ENCODE measurements at places on chromosomes 3 and 15.

DNA sequence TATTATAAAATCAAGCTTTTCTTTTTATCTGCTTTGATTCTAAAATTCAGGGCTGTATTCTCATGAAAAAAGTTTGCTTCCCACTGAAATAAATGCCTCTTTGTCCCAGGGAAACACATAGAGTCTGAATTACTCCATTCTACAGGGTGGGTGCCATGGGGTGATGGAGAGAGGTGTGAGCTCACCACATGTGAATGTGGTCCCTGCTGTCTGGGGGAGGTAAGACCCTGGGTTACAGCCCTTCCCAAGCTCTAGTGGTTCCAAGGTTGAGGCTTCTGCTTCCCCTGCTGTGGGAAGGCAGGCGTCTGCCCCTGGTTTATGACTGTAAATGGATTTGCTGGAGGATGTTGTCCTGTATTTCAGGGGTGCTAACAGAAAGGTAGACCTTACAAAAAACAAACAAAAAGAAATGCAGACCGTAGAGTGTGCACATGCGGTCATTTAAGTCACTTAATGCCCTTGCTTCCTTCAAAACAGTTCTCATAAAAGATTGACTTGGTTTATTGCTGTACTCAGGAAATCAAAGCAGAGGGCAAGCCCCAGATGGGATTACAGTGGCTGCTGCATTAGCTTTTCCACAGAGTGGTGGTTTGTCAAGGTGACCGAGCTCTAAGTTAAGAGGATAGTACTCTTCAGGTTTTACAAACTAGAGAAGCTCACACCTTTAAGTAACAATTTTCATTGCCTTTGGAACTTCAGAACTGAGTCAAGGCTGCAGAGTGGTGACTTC, 49.2 kb downstream of the CTDSPL start:
- no peak for DNase-seq

- no peak for DNase-seq
Measured at GRCh38 chr3:3154879-3155610, 24.4 kb downstream of the CRBN start.

DNA sequence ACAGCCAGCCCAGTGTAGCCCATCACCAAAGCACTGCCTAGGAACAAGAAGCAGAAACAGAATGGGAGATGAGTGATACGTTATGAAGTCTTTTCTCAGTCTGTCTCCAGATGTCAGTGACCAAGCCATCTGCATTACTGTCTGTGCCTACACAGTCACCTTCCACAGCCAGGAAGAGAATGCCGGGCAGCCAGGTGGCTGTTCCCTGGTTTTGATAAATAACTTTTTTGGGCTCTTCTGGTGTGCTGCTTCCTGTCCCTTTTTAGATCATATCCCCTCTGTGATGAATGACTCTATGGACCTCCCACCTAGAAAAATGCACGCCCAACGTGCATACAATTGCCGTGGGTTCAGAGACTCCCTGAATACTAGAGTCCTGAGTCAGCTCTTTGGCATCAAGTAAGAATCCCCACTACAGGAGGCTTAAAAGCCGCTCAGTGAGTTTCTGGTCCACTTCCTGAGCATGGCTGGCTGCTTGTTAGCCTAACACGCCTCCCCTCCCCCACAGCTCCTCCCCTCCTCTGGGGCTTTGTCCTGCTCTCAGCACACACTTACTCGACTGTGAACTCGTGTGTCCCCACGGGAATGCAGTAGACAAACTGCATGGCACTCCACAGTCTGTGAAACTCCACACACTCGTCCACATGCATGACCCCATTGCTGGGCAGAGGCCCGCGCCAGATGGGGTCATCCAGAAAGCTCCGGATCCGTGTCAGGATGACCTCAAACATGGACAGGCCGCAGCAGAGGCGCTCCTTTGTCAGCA, 34.7 kb downstream of the NIPA2 start:
- no peak for DNase-seq

DNA sequence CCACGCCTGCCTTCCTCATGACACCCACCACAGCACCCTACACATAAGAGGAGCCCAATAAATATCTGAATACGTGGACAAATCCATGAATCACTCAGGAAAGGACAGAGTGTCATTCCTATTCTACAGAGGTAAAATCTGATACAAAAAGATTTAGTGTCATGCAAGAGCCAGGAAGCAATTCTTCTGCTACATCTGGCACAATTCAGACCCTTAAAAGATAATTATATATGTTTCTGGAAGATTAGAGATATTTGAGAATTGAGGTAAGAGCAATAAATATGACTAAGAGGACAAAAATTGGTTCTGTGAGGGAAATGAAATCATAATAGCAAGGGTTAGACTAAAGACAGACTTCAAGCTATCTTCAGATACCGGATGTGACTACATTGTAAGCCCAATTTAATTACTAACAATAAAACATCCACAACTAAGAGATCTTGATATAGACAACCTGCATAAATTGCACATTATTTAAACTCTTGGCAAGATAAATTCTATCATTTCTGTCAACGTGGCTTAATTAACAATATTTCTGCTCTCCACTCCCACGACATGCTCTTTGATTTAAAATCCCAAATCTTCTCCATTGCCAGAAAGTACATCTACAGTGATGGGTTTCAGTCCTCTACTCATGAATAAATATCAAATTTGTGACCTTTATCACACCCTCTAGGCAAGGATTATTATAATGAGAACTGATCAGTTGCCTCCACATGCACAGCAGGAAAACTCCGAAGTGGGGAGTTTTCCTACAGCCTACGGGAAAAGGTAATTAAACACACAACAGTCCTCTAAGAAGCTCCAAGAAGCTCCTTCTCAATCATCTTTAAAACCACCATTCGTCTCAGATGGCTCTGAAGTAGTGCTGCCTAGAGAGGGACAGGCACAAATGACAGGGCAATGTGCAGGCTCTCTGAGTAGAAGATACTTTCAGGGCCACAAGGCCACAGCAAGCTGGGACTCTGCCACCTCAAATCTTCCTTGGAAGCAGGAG, 32.6 kb downstream of the MB21D2 start:
- DNase-seq: no peak

GRCh38 chr15:56047354-56047753, 53.9 kb upstream of the NEDD4 start:
- DNase-seq: no peak

DNA sequence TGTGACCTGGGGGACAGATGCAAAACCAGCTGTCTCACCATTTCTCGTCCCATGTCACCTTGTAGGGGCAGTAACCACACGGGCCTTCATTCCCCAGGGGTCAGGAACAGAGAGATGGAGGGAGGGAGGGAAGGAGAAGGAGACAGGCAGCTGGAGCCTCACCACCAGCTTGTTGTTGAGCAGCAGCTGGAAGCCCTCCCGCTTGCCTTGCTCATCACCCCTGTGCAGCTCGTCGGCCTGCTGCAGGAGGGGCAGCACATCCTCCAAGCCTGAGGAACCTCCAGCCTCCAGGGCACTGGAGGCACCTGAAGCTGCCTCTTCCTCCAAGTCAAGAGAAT, 10.3 kb downstream of the RMDN3 start:
- DNase-seq: no peak

- DNase-seq: no peak
Measured at GRCh38 chr15:38059665-38060064, 125.2 kb downstream of the TMCO5A start.

DNA sequence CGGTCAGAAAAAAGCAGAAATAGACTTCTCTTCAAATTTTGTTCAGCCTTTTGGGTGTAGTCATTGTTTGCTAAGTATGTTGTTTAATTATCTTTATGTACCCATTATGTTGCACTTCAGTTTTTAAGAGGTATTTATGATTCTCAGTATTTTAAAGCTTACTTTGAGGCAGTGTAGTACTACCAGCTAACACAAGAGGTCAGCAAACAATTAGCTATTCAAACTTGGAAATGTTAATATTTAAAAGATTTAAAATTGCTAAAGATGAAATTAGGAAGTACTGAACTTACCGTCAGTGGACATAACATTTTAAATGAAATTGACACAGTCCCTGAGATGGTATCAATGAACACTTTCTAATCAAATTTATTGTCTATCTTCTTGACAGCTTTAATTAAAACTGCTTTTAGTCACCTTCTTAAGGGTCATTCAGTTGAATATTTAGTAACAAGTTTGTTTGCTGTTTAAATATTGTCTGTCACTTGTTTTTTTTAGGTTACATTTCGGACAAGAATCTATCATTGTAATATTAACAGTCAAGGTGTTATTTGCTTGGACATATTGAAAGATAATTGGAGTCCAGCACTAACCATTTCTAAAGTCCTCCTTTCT, 28.1 kb downstream of the NKIRAS1 start:
- no peak for DNase-seq

DNA sequence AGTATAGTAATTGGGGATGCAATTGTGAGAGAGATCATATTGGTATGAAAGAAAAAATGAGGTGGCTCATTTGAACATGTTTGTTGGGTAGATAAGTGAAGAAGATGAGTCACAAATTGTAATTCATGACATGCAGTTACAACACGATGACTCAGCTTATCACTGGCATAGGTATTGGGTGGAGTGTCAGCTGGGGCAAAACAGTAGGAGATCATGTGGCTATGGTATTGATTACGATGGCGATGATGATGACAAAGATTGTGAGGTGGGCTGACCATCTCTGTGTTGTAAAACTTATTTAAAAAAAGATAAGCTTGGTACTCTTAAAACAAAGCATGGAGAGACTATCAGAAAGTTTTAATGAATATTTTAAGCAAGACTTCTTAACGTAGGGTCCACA, 11.6 kb upstream of the DPH6 start:
- DNase-seq: no peak

GRCh38 chr3:158920371-158920770, 118.5 kb downstream of the MFSD1 start:
- DNase-seq: no peak

GRCh38 chr3:54506603-54507002, 384.3 kb downstream of the CACNA2D3 start:
- no peak for DNase-seq

GRCh38 chr3:57393977-57394376, 101.5 kb upstream of the ASB14 start:
- DNase-seq: no peak

DNA sequence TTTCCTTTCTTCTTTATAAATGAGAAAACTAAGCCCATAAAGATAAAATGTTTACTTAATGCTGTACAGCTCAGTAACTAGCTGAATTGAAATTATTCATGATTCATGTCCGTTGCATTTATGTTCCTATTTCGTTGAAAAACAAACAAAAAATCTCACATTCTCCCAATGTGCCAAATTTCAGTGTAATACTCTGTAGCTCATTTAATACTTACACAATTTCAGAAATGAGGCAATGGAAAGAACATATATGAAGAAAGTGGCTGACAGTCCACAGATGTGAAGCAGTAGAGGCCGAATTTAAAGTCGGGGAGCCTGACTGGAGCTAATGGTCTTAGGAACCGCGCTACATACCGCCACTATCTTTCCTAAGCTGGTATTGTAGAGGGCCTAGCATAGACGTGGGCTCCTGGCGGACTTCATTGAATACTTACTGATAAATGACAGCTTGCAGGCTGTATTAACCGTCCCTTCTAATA, 651 bp downstream of the PLSCR2 start:
- DNase-seq: no peak

DNA sequence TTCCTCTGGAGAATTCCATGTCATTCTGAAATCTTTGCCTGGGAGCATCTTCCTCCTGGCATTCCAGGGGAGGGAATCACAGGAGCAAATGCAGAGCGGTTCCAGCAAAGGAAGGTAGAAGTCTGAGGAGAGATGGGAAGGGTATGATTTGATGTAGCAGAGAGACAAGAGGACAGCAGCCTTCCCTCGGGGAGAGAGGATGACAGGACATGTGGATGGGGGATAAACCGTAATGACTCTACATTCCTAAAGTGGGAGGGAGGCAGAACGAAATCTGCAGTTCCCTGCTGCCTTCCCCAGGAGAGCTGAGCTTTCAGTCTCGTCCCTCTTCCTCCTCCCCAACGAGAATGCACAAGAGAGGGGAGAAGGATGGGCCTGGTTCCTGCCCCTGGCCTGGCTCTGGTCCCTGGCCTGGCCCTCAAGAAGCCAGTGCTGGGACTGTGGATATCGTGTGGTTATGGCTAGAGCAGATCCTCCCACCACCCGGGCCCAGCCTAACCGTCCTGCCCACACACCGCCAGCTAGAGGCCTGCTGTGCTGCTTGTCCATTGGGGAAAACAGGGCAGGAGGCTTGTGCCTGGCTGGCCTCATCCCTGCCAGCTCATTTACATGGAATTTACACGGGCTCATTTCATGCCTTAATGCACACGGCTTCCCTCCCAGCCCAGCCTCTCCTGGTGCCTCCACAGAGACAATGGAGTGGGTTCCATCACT, 26.6 kb downstream of the SEMA7A start:
- DNase-seq: peak; percentile 23

DNA sequence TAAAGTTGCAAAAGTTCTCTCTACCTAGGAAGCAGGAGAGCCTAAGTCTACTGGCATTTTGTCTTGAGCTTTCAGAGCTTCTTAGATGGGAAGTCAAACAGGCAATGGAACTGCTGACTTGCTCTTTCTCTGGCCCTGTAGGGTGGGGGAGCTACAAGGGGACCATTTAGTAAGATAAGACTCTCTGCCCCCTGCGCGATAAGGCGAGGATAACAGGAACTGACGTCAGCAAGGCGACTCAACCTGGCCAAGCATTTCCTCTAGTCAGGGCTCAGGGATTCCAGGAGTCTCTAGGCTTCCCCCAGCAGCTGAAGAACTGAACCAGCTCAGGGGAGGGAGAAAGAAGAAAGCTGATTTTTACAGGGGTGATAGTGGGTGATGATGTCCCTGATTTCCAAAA, 5.8 kb downstream of the RARB start:
- no peak for DNase-seq

- no peak for DNase-seq
Measured at GRCh38 chr15:83613714-83614113, 40.2 kb upstream of the ADAMTSL3 start.

- DNase-seq: peak; percentile 3
Measured at GRCh38 chr3:100993309-100993708, at the start of gene ABI3BP. ABI3BP (minus strand) TSS chr3:100993421; CDS start chr3:100993384, 37 bp downstream.

- no peak for DNase-seq
Measured at GRCh38 chr3:127714866-127715265, 42.1 kb downstream of the ABTB1 start.

DNA sequence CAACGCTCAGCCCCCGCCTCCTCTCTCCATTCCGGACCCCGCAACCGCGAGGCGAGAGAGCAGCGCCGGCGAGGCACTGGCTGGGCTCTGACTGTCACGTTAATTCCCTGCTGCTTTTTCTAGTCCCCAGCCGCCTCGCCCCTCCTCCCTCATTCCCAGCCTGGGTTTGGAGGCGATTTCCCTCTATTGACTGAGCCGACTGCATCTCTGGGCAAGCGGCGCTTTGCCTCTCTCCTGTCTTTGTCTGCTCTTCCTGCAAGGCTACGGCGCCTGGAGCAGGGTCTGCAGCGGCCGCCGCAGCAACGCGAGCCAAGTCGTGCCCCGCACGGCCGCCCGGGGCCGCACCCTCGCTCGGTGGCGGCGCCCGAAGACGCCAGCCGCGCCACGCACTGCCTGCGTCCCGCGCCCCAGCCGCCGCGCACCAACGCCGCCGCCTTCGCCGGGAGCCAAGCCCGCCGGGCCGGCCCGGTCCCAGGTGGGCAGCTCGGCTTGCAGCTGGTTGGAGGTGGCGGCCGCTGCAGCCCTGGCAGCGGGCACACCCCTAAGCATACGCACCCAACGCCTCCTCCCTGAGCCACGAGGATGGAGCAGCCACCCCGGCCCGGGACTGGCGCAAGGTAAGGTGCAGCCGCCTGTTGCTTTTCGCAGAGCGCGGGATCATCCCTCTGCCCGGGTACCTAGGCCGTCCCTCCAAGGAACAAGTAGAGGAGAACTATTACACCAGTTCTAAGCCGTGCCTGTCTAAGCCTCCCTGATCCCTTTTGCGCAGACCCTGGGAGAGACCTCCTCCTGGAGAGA, at the start of gene LRRC3B:
TSS of gene LRRC3B (plus strand) at position 152 of the 798 bp plus-strand sequence. CDS start 86,901 bp downstream, outside the sequence.
- DNase-seq: no peak
